ENCODE measurements at places on chromosomes 12 and 14. TPM values are rescaled to one million over a fixed set of nuclear protein-coding genes. Genes with fewer than 3 reads are reported as not detected.

POTEM gene
- polyA plus RNA-seq = not detected

DNA sequence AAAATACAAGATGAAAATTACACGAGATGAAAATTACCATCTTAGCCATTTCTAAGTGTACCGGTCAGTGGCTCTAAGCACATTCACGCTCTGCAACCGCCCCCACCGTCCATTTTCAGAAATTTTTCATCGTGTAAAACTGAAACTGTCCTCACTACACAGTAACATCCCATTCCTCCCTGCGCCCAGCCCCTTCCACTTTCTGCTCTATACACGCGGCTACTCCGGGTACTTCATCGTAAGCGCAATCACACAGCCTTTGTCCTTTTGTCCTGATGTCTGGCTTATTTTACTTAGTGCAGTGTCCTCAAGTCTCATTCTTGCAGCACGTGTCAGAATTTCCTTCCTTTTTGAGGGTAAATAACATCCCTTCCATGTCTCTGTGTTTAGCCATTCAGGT, 3.6 kb upstream of the GPR132 start:
- DNase-seq = no peak

TSPAN19 gene
- 2.9 TPM for polyA plus RNA-seq

- DNase-seq = no peak
These were observed 325.0 kb upstream of the TBX3 start for GRCh38 chr12:115008929-115009328.

GRCh38 chr14:23286902-23287479, 1.1 kb upstream of the HOMEZ start:
- DNase-seq = no peak

DNA sequence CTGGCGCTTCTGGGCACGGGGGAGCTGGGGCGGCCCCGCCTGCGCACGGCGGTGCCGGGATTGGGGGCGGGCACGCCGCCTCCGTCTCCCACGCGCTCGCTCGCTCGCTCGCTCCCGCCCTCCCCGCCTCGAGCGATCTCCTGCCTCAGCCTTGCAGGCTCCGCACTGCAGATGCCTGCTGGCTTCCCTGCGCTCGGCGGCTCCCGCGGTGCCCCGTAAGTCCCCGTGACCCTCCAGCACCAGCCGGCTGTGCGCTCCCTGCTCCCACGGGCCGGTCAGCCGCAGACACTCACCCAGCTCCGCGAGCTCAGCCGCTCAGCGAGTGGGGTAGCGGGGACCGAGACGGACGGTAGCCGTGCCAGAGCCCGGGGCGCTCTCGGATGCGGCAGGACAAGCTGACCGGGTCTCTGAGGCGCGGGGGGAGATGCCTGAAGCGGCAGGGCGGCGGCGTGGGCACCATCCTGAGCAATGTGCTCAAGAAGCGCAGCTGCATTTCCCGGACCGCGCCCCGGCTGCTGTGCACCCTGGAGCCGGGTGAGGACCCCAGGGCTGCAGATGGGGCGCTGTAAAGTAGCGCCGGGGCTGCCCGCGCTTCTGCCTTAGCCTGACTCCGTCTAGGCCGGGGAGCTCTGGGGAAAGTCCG, at the start of gene TBC1D30:
TSS of gene TBC1D30 (plus strand) at position 148 of the 643 bp plus-strand sequence. CDS start at position 381, 233 bp downstream.
- no peak for DNase-seq

DNA sequence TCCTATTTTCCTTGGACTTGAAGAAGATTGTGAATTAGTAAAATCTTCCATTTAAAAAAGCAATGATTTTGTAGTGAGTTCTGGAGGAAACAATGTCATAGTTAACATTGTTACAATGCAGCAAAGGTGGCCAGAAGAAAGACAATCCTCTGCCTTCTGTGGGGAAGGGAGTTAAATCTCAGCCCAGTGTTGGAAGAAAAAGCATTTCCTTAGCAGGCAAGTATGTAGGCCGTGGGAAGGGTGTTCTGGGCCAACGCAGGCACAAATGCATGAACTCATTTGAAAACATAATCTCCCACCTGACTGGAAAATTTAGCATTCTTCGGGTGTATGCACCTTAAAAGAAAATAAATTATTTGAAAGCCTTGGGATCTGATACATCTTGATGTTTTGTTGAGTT, 258.6 kb downstream of the ADAMTS20 start:
- no peak for DNase-seq

DNA sequence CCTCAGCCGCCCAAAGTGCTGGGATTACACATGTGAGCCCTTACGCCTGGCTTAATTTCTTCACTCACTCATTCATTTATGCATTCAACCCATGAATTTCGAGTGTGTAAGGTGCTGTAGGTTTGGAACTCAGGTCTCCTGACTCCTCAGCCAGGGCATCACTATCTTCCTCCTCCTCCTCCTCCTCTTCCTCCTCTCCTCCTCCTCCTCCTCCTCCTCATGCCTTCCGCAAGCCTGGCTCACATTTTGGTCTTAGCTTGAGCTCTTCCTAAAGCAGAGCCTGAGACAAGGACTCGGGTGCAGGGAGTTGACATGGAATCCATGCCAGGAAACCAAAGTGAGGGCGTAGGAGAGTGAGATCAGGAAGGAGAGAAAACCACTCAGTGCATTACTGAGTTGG, 20.8 kb upstream of the CHGA start:
- no peak for DNase-seq

NR1H4 gene
- 0.28 TPM for polyA plus RNA-seq

DNA sequence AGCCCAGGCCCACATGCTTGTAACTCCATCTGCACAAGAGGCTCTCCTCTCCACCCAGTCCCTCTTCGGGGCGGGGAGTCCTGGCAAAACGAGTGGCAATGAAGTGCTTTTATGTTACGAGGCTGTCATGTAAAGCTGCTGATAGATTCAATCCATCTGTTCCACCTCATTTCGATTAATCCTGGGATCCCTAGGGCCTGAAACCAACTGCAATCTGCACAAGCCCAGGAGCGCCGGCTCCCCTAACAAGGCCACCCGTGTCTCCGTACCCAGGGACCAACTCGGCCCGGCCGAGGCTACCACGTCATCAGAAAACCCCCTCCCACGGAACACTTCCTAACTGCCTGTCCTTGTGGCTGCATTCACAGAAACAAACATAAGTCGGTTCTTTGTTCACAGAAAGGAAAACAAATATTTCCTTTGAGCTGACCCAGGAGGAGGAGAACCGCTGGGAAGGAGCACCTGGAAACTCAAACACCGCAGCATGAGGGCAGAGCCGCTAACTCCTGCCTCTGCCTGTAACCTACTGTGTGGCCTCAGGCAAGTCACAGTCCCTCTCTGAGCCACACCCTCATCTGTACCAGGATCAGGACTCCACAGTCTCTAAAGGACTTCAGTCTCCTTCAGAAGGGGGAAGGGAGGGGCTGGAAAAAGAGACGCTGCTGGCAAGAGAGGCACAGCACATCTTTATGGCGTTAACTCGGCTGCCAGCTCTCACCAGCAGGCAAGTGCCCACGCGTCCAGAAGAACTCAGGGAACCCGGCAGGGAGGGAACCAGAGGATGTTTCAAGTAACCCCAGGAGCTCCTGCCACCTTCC, 47.8 kb downstream of the CCDC88C start:
- peak; percentile 84 for DNase-seq

GAS2L3 gene
- 19.3 TPM for polyA plus RNA-seq

GRCh38 chr12:111412007-111412829, 6.5 kb downstream of the SH2B3 start:
- DNase-seq = no peak

GRCh38 chr12:118900993-118901392, 80.3 kb upstream of the SRRM4 start:
- no peak for DNase-seq

DNA sequence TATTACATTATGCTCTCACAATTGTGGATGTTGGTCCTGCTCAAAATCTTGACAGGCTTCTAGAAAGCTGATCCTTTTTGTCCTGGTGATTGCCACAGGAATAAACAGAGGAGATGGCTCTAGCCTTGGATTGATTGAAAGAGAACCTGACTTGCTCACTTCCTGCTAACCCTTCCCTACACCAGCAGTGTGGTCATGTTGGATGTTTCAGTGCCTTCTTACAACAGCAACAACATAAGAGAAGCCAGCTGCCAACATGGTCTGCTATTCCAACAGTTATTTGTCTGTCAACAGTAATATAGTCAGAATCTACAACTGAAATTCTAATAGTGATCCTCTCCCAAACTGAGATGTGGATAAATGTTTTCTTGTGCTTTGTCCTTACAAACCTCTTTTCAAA, 311.6 kb upstream of the DIO2 start:
- no peak for DNase-seq

RESF1 gene
- polyA plus RNA-seq = 38.7 TPM
